ENCODE measurements at places on chromosomes 1 and 21.

- no peak for DNase-seq
Measured at GRCh38 chr1:182791281-182792179, 2.0 kb downstream of the NPL start.

- no peak for DNase-seq
Measured at GRCh38 chr1:239570878-239571277, 184.5 kb downstream of the CHRM3 start.

GRCh38 chr1:167328816-167329483, 108.3 kb downstream of the POU2F1 start:
- no peak for DNase-seq

DNA sequence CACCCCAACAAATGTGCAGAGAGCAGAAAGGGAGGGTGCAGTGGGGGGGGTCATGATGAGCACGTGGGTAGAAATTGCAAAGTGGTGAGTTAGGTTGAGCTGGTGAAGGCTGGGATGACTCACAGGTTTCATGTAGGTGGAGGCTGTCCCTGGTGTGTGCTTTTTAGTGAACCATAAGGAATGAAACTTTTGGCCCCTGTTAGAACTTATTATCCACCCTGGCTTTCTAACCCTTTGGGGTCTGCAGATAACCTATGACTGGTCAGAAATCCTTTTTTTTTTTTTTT, 46.9 kb downstream of the DOP1B start:
- DNase-seq, result peak; percentile 33
